ENCODE measurements at places on chromosomes 1 and 21.

GRCh38 chr1:22868331-22868730 is 104.3 kb downstream of the LACTBL1 start:
- no peak for DNase-seq

- no peak for DNase-seq
Measured at GRCh38 chr1:2563205-2563604, 7.0 kb downstream of the TNFRSF14 start.

DNA sequence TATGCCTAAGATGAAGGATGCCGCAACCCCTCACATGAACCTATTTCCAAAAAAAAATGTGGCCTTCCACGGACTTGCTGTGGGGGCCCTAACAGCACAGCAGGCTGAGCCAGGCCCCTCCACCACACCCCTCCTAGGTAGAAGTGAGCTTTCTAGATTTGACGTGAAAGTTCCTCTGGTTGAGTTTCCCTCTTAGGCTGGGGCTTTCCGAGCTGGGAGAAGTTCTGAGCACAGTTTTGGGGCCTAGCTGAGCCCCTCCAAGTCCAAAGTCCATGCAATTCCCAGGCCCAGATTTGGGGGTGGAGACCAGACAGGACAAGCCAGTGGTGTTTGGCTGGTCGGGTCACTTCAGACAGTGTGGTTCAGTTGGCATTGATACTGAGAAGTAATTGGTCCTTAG is 13.8 kb upstream of the PHLDA3 start:
- DNase-seq, result no peak

GRCh38 chr1:90104941-90105538 is 110.1 kb downstream of the ZNF326 start:
- no peak for DNase-seq

DNA sequence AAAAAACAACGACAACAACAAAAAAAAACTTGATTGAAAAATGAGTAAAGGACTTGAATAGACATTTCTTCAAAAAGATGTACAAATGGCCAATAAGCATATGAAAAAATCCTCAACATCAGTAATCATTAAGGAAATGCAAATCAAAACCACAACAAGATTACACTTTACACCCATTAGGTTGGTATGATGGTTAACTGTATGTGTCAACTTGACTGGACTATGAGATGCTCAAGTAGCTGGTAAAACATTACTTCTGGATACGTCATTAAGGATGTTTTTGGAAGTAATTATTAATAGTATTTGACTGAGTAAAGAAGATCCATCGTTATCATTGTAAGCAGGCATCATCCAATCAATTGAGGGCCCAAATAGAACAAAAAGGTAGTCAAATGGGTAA is 34.9 kb upstream of the LYPLAL1 start:
- DNase-seq, result no peak

GRCh38 chr1:50644447-50645105 is 221.3 kb upstream of the DMRTA2 start:
- DNase-seq, result no peak

DNA sequence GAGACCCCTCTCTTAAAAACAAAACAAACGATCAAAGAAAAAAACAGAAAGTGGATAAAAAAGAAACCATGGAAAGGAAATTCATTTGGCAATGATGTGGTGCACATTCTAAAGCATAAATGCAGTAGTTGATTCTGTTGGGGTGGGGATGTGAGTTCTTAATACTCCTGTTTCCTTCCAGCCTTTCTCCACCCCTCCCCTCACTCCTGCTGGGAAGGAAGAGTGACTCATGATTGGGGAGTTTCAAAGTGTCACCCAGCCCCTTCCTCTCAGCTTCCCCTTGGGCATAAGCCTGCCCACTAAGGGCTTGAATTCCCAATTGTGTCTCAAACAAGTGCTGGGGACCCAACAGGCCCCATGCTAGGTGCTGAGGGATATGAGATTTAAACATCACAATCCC is 6.7 kb upstream of the PINK1 start:
- DNase-seq, result no peak

DNA sequence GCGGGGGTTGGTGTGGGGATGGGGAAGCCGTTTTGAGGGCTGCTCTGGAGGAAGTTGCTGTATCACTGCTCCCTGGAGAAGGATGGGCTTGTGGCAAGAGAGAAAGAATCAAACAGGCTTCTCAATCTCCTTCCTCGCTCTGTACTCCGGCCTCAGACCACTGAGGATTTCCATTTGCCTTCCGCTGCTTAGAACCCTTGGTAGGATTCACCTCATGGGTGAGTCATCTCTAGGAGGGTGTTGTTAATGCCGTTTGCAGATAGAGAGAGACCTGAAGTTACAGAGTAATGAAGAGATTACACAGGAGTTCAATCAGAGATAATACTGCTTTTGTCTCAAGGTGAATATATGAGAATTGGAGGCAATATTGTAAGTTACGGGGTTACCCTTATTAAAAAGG is 15.3 kb downstream of the SLC35F3 start:
- no peak for DNase-seq

GRCh38 chr1:89705901-89706699 is 73.2 kb downstream of the LRRC8C start:
- DNase-seq, result no peak

DNA sequence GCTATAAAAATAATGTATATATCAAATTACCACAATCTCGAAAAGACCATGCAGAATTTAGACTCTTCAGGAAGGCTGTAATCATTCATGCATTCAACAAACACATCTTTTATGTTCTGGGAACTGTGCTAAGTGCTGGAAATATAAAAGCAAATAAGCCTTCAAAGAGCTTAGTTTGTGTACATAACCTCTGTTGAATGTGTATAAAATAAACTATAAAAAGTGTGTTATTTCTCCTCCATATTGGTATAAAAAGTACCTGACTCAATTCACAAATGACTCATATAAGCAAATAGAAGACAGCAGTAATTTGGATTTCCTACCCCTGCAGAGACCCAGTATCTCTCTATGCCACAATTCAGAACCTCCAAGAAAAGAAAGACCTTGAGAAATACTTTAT is 36.8 kb downstream of the RAB3GAP2 start:
- no peak for DNase-seq

DNA sequence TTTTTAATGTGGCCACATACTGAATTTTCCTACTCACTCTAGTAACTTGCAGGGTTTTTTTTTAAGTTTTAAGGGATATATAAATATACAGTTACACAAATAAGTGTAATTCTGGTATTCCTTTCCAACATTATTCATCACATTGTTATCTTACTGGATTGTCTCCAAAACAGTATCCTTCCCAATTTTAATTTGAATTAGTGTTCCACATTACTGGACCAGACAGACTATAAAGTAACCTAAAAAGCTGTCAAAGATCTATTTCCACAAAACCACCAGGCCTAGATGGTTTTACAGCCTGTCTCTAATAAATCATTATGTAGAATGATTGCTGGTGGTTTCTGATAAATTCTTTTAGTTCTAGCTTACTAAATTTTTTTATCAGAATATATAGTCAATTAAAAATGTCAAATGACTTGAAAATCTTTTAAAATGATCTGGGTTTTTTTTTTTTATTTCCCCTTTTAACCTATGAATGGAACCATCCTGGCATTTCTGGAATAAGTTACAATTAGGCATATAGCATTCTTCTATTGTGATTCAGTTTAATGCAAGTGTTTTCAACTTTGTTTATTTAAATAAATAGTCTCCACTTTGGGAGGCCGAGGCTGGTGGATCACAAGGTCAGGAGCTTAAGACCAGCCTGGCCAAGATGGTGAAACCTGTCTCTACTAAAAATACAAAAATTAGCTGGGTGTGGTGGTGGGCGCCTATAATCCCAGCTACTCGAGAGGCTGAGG is 59.3 kb downstream of the PACC1 start:
- peak; percentile 86 for DNase-seq

DNA sequence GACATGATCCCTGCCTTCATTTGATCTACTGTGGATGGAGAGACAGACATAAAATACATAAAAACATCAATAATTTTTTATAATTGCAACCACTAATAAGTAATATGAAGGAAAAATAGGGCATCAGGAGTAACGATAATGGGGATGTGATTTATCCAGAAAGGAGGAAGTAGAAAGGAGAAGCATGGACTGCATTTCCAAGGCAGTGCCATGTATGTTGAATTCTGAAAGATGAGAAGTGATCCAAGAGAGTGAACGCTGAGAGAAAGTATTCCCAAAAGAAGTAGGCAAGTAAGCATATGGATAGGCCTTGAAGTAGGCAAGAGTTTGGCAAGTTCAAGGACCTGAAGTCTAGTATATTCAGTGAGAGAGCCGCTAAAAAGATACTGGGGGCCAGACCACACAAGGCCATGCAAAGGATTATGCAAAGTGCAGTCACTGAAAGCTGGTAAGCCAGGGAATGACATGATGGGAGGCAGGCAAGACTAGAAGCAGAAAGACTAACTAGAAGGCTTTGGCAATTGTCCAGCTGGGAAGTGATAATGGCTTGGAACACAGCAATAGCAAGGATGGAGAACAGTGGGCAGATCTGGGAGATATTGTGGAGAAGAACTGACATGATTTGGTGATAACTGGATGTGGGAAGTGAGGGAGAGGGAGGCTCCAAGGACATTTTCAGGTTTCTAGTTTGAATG is 85.9 kb downstream of the TM2D1 start:
- DNase-seq, result peak; percentile 18

DNA sequence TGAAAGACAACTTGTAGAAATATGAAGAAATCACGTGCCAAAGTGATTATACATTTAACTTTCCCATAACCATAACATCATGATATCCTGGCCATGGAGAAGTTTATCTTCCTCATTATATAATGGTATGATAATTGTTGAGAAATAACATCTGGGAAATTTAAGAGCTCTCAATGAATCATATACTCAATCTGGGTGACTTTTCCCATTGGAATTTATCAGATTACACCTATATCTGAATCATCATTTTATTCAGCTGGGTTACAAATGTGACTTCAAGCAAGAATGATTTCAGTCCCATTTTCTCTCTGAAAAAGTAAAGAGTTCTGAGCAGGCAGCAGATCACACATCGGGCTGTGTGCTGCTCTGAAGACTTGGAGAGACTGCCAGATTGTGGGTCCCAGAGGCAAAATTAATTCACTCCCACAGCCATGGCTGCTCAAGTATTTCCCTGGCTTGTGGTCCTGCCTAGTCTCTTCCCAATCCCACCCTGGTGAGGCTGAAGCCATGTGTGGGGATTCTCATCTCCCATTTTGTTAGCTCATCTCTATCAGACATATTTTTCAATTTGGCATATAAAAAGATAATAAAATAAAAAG is 278.0 kb downstream of the MRPL39 start:
- peak; percentile 97 for DNase-seq

- DNase-seq, result no peak
Measured at GRCh38 chr21:42684109-42684916, 30.9 kb downstream of the PDE9A start.

GRCh38 chr1:245177071-245177900 is 22.5 kb downstream of the KIF26B start:
- no peak for DNase-seq

DNA sequence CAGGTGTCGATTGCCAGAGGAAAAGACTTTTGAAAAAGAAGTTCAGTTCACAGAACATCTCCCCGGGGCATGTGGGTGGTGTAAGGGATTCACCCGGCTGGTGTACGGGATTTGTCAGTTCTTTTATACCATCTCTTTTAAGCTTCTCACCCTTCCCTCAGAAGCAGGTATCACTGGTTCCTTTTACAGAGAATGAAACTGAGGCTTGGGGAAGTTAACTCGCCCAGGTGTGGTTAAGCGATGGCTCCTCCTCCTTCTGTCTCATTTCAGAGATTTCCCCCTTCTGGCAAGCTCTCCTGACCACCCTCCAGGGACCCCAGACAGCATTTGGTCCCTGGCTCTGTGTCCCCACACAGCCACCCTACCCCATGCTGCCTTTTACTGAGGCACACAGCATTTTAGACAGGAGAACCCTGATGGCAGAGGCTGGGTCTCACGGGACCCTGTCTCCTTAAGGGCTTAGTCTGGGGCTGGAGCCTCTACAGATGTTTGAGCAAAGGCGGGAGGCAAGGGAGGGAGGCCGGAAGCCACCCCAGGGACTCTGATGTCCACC is 2.8 kb upstream of the ECE1 start:
- no peak for DNase-seq

DNA sequence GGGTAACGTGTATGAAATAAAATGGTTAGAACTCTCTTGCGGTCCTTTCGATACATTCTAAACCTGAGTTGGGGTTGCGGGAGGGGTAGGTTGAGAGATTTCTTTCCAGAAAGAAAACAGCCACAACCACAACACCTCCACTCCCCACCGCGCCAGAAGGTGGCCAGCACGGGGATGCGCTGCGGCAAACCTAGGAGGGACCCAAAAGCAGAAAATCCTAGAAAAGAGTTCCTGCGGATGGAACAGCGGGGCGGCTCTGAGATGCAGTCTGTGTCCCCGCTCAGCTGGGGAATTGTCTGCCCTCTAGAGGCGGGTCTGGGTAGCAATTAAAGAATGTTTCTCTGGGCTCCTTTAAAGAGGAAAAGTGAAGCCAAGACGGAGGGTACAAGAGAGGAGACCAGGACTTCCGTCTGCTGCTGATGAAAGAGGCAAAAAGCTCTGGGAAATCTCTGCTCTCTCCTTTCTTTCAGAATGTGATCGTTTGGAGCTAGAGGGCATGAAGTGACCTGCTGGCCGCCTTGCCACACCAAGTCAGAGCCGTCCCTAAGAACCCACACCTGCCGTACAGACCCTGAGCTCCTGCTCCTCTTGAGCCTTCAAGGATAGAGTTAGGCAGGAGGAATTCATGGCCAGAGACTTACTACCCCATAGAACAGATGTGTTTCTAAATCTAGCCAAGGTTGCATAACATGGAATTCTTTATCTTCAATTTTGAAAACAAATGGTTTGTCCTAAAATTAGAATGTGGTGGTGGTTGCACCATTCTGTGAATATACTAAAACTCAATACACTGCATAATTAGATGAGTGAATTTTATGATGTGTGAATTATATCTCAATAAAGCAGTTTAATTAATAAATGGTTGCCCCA is 46.5 kb upstream of the COA6 start:
- peak; percentile 54 for DNase-seq

DNA sequence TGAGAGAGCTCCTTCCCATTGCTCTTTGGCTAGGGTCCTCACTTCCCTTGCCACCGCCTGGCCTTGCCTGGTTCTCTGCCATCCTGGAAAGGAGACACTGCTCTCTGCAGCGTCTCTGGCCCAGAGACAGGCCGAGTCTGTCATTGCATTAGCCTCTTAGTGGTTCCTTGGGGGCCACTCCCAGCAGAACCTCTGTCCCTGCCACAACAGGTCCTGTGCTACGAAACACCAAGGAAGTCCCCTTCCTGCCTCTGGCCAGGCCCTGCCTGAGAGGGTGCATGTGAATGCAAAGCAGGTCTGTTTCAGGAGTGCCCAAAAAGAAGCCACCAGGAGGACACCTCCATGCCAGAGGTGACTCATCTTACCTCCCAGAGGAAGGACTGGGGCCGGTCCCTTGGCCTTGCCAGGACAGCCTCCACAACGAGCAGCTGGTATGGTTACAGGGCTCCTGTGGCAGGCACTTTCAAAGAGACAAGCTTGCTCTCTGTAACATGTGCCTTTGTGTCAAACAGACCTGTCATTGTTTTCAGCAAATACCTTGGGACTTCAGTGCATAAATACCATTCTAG is 59.6 kb downstream of the VPS26C start:
- peak; percentile 23 for DNase-seq

- DNase-seq, result no peak
Measured at GRCh38 chr21:20779321-20779720, 218.9 kb upstream of the NCAM2 start.

- DNase-seq, result no peak
Measured at GRCh38 chr1:12416101-12416500, 186.3 kb downstream of the VPS13D start.
